ENCODE measurements at places on chromosomes 6 and 20.

DNA sequence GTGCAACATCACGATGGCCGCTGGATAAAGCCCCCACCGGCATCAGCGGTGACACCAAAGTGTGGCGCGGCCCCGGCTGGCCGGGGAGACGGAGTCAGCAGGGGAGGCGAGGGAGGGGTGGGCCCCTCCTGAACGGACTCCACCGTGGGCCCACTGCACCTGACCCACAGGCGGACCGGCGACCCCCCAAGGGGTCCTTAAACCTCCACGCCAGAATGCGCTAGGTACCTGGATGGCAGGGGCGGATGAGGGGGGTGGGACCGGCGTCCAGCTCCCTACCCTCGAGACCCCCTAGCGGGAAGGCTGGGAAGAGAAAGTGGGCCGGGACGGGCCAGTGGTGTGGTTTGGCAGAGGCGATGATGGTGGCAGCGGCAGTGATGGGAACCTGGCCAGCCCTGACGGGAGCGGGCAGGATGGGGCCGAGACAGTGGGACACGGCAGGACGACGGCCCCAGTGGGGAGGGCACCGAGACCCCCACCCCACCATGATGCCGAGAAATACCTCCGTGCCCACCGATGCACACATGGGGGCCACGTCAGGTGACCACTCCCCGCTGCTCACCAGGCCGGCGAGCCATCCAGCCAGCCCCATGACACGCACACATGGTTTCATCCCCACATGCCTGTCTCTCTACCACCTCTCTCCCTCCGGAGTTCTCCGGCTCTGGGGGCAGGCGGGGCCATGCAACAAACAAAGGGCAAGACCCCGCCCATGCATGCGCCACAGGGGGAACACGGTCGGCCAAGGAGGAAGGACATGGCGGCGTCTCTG lies 771.9 kb upstream of the DEFB115 start:
- DNase-seq, result no peak

DNA sequence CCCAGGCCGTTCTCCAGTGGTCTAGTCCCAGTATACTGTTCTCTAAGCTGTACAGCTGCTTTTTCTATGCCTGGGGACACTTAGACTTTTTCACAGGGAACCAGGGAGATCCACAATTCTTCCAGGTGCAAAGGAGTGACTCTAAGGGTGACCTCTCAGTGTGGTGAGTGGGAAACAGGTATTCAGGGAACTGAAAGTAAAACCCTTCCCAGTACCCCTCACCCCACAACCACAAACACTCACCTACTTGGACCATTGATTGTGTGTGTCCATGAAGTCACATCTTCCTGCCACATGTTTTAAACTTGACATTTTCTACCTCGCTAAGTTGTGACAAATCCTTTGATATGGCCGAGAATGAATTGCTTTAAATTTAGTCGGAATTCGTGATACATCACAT lies 183.6 kb downstream of the CLIC5 start:
- DNase-seq, result no peak

DNA sequence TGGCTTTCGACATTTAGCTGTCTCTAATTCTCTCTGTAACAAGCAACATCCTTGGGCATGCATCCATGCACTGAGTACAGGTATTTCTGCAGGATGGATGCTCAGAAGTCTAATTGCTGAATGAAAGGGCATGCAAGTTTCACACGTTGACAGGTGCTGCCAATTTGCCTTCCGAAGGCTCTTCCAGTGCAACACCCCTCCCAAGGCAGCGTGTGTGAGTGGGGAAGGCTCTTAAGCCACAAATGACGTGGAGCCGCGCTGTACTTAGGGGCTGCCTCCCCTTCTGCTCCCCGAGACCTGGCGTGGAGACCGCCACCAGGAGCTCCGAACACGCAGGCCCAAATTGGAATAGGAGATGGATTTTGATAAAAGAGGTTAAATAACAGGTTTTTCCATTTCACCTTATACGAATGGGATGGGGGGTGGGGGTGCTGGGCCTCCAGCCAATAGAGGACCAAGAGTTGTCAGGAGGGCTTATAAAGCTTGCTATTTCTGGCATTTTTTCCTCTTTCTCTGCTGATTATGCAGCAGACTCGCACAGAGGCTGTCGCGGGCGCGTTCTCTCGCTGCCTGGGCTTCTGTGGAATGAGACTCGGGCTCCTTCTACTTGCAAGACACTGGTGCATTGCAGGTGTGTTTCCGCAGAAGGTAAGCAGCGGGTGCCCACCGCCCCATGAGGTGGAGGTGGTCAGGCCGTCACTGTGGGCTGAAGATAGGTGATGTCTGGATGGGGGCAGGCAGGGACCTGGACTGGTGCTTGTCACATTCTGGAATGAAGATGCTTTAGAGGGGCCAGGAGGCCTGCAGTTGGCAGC lies 30.9 kb downstream of the TOX2 start:
- DNase-seq, result no peak

- no peak for DNase-seq
Measured at GRCh38 chr6:145309842-145310535, 425.3 kb downstream of the EPM2A start.

- DNase-seq, result no peak
Measured at GRCh38 chr6:30875244-30876038, 8.9 kb upstream of the DDR1 start.

DNA sequence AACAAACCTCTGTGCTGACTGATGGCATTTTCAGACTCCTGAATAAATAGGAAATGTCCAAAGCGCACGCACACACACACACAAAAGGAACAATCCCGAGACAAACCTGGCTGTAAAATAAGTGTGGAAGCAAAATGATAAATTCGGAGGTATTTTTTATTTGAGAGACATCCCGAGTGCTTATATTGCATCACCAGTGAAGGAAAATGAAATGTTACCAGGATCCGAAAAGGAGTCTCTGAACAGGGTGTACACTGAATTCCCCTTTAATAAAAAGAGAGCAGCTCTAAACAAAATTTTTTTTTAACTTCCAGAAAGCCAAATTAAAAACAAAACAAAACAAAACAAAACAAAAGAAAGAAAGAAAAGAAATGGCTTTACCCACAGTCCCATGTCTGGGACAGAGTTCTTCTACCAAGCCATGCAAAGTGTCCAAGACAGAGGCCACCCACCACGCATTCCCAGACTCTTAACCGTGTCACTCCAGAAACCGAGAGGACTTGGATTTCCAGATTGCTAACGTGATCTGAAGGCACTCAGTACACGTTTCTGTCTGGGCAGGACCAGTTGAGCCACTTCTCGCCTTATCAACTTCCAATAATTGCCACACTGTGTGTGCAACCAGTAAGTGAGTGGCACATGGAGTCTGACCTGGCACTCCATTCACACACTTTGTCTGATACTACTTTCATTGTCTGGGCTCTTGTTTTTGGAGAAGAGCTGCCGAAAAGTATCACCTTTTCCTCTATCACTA lies 817 bp downstream of the ME1 start:
- DNase-seq, result no peak

Data from NCI-H1436 treated with DMSO at 0.1 percent for 48 hours (cell line).